Type B pancreatic cell (in vitro differentiated cells): ENCODE measurements at places on chromosomes 6 and 20.

GRCh38 chr20:22590662-22591061 lies 6.3 kb upstream of the FOXA2 start:
- H3K4me3 ChIP-seq, result no peak overlapping the region
- peaks cover 96% of the 10 kb centered on the region for H3K27me3 ChIP-seq
- no peak for DNase-seq
- H3K4me1 ChIP-seq, result no peaks in the 10 kb centered on the region

GRCh38 chr6:87702589-87702945 lies 534 bp upstream of the AKIRIN2 start:
- DNase-seq, result no peak
- H3K27ac ChIP-seq, result peak overlapping the region; percentile 95
- H3K36me3 ChIP-seq, result peaks cover 15% of the 10 kb centered on the region
- peak overlapping the region; percentile 94 for H3K4me3 ChIP-seq
- peaks cover 19% of the 10 kb centered on the region for H3K4me1 ChIP-seq
- H3K27me3 ChIP-seq, result no peaks in the 10 kb centered on the region

DNA sequence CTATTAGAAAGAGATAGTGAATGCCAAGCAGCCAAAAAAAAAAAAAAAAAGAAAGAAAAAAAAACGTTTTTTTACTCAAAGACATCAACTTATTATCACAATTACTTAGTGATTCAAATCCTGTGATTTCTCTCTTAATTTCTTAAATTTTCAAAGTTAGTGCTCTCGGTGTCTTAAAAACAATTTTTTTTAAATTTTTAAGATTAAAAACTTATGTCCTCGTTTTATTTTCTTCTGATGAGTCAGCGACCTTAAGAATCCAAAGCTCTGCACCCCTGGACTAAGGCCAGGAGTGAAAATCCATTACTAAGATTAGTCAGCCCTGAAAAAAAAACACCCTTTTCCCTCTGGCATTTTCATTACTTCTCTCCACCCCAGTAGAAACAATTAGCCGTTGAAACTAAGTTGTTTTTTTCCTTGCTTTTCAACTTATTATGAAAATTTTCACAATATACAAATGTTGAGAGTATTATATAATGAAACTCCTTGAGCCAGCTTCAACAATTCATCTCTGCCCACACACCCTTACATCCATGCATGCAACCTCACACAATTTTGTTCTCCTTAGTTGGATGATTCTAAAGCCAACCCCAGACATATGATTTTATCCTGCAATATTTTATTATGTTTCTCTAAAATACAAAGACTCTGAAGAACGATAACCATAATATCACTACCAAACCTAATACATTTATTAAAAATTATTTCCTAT lies 85.6 kb upstream of the CARMIL1 start:
- no peak overlapping the region for H3K4me3 ChIP-seq
- peaks cover 20% of the 10 kb centered on the region for H3K4me1 ChIP-seq
- DNase-seq, result no peak
- H3K27me3 ChIP-seq, result no peaks in the 10 kb centered on the region
- no peaks in the 10 kb centered on the region for H3K36me3 ChIP-seq

- DNase-seq, result no peak
- H3K27me3 ChIP-seq, result peaks cover 10% of the 10 kb centered on the region
- H3K4me3 ChIP-seq, result no peak overlapping the region
Observed at GRCh38 chr6:105785066-105785811, 300.9 kb upstream of the PRDM1 start.

GRCh38 chr6:75424618-75425548 lies 68.7 kb downstream of the FILIP1 start:
- no peaks in the 10 kb centered on the region for H3K36me3 ChIP-seq
- peak overlapping the region; percentile 77 for H3K27ac ChIP-seq
- no peaks in the 10 kb centered on the region for H3K27me3 ChIP-seq
- DNase-seq, result no peak
- H3K4me1 ChIP-seq, result peaks cover 12% of the 10 kb centered on the region
